CD4-positive, alpha-beta T cell treated with Interleukin-21 for 1 hour (primary cell): ENCODE measurements at places on chromosomes 3 and 15.

- DNase-seq, result no peak
Observed at GRCh38 chr15:101500865-101501551, 11.5 kb upstream of the PCSK6 start.

GRCh38 chr3:66378256-66378655 lies 122.6 kb downstream of the LRIG1 start:
- DNase-seq, result peak; percentile 56

- no peak for DNase-seq
Observed at GRCh38 chr3:102747611-102748010, 312.8 kb downstream of the ZPLD1 start.

GRCh38 chr15:31283043-31283442 lies 43.6 kb upstream of the KLF13 start:
- no peak for DNase-seq

- peak; percentile 5 for DNase-seq
Observed at GRCh38 chr15:80693682-80694610, 1.2 kb upstream of the ABHD17C start.

GRCh38 chr3:130429713-130430023 lies 84.2 kb downstream of the COL6A5 start:
- no peak for DNase-seq

- peak; percentile 6 for DNase-seq
Observed at GRCh38 chr3:112333381-112334317, 693 bp downstream of the CD200 start.

DNA sequence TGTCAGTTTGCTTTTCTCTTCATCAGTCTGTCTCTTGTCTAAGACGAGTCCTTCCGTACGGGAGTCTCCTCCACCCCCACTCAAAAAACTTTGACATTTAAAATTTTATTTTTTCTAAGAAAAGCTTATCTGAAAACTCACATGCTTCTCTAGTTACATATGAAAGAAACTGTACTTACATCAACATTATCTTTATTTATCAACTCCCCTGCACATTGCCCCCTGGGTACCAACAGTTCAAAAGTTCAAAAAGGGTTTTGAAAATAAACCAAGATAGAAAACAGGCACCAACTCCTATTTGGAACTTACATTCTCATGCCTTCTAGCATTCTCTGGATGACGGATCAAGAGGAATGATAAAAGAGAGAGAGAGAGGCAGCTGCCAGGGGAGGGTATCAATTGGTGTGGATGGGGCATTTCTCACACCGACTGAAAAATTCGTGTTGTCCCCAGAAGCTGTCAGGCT lies 182.5 kb downstream of the FOXP1 start:
- no peak for DNase-seq

DNA sequence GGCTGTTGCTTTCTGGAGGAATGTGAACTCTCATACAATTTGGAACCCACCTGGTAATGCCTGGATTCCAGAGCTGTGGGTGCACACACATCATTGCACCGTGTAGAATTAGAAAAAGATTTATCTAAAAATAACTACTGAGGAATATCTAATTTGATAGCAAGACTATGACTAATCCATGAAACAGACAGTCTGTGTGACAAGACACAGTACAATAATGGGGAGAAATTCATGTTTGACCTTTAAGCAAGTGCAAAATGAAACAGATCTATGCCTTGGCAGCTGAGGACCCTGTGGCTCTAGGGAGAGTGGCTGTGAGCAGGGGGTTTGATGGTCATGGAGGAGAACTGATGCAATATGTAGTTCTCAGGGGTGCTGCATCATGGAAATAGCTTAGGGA lies 7.9 kb upstream of the DOCK3 start:
- DNase-seq, result no peak

GRCh38 chr15:72685925-72686794 lies at the start of the genes BBS4 and HIGD2B:
Gene BBS4 (plus strand): TSS chr15:72686207. CDS start chr15:72686228, 21 bp downstream.
Gene HIGD2B (minus strand): TSS chr15:72686182. CDS start chr15:72676374, 9,808 bp downstream.
- DNase-seq, result peak; percentile 87

DNA sequence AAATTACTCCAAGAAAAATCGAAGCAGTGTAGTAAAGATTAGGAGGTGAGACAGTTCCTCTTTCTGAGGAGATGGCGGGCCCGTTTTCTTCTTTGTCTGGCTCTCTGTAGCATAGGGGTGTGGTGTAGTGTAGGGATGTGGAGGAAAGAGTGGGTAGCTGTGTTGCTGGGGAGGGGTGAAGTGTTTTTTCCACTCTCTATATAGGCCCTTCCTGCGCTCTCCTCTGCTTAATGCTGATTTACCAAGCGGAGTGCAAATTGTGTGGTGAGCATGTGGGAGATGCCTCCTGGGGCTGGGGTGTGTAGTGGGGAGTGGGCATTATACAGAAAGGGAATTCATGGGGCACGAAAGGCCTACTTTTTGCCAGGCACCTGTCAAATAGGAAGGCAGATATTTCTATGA lies 94.9 kb downstream of the ST6GAL1 start:
- peak; percentile 49 for DNase-seq

- peak; percentile 66 for DNase-seq
Observed at GRCh38 chr15:72229076-72229946, 1.7 kb downstream of the PKM start.

GRCh38 chr3:159989973-159990846 lies 1.6 kb downstream of the IL12A start:
- DNase-seq, result no peak

DNA sequence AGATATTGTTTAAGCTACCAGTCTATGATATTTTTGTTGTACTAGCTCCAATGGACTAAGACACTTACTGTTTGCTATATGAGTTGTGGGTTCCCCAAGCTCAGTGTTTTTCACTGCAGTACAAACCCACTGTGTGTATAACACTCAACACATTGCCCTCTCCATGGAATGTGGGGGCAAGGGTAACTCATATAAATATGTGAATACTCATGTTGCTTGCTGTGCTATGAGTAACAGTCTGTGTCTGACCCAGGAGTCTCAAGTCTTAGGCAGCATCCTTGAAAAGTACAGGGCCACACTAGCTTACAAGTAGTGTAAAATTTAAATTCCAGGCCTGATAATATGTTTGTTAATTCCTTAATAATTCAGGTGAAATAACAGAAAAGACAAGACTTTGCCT lies 22.5 kb upstream of the CNTN3 start:
- no peak for DNase-seq

DNA sequence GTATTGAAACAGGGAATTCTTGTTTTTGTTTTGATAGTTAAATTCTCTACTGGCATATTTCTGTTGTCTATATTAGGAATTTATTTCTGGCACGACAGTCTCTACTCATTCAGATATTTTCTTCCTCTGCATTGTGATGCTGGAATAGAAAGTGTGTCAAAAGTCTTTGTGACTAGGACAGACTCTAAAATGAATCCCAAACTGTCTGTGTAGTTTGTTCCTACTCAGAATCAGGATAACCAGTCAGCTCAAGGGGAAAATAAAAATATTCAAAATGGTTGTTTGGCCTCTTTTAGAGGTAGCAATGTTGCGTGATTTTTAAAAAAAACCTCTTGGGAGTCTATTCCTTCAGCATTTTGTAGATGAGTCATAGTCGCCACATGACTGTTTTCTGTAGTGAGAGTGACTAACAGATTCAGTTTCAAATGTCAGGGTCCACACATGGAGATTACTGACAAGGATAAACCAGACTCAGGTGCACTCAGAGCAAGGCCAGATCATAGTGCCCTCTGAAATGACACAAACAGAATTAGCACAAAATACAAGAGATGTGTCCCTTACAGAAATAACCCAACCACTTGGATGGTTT lies 13.1 kb downstream of the SLC7A14 start:
- DNase-seq, result no peak

- DNase-seq, result no peak
Observed at GRCh38 chr15:25967116-25967515, 104.0 kb upstream of the ATP10A start.

GRCh38 chr3:94130690-94131089 lies 67.8 kb downstream of the NSUN3 start:
- DNase-seq, result no peak

- DNase-seq, result peak; percentile 11
Observed at GRCh38 chr15:90161950-90162361, 39.2 kb upstream of the SEMA4B start.

DNA sequence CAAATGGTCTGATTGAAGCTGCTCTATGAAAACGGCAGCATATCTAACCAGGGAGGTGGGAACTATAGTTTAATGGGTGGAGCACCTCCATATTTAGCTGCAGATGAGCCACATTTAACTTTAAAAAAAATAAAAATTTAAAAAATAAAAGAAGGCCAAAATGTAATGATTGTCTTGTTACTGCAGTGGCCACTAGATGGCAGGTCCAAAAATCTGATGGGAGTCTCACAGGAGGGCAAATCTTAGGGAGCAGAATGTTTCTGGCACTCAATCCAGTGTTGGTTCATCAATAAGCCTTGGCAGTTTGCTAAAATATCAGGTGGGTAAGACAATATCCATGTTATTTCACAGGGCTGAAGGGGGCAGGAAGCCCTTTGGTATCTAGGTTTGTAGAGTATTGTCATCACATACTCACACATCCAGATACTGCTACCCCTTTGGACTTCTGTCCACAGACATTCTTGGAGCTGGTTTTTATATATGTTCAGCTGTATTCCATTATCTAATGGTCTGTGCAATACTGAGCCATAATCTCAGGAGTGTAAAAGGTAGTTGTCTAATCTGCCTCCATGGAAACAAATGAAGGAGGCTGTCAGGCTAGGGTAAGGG lies 233.3 kb downstream of the TIGIT start:
- no peak for DNase-seq

DNA sequence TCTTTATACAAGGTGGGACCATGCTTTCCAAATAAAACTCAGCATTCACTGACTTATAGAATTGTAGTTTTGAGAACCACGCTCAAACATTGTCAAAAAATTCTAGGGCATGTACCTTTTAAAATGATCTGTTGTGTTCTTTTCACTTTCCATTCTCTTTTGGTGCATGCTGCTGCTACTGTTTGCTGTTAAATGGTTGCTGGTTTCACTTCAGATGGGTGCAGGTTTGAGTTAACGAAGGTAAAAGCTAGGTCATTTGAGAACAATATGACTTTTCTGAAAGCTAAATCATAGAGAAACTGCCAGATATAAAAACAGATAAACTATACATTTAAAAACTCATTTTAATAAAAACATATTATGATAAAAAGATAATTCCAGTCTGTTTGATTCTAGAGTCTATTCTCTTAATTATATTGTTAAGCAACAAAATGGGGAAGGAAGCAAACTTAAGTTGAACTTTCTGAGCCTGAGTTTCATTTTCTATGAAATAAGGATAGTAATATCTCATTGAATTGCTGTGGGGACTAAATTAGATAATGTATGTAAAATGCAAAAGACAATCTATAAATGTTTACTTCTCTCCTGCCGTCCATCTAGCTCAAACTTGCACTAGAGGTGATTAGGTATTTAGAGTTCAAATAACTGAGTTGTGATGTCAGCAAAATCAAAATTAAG lies 82.4 kb downstream of the OXSM start:
- no peak for DNase-seq

DNA sequence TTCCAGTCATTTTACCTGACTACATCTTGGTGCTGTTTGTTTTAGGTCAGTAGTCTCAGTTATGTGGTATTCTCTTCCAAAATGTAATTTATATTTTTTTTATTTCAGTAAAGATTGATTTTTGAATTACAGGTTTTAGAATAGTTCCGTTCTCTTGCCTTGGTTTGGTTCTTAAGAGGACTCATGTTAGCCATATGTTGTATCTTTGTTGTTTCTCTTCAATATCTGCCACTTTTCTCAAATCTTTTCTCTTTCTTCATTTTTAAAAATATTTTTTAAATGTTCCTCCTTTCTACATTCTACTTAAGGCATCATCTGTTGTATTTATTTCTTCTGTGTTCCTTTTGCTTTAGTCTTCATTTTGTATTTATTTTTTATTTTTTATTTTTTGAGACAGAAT lies 5.6 kb upstream of the UBL7 start:
- no peak for DNase-seq

DNA sequence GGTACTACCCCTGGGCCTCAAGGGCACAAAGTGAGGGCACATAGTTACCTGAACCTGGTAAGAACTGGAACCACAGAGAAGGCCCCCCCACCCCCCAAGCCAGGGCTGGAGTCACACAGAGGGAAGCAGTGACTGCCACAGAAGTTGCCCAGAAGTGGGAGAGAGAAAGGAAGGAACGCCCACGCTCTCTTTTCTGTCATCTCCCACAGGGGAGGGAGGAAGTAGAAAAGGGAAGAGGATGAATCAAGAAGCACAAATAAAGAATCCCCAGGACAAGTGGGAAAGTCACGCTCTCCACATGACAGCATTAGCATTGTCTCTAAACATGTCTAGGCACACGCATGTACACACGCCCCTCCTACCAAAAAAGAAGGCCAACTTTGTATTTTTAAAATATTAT lies 114.7 kb upstream of the FRMD4B start:
- DNase-seq, result peak; percentile 1

DNA sequence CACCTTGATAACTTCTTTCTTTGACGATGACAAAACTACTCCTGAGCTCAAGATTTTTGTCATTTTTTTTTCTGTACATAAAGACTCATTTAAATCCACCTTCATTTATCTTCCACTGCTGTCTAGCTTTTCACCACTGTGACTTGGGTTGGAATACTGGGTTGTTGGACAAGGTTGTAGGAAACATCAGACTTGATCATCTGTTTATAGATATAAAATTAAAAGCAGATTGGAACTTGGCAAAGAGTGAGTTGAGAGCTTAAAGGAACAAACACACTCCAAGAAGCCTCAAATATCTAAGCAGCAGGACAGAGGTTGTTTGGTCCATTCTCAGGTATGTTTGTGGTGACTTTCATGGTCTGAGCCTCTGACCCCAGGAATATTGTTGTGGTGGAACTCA lies 141.7 kb upstream of the NDN start:
- DNase-seq, result no peak

DNA sequence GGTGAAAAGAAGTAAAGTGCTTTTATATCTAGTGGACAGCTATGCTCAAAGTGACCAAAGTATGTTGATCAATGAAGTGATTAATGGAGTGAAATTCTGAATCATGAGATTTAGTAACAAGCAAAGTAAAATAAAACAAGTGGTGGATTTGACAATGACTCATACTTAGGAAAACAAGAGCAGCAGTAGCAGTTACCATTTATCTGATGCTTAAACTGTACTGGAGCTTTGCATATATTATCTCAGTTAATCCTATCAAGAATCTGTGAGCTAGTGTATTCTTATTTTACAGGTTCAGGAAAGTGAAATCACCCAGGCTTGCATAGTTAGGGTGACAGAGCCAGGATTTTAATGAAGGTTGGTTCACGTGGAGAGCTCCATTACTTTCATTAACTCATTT lies 50.6 kb upstream of the SPATA16 start:
- DNase-seq, result no peak

GRCh38 chr3:174826069-174826468 lies 33.1 kb upstream of the NAALADL2 start:
- no peak for DNase-seq

DNA sequence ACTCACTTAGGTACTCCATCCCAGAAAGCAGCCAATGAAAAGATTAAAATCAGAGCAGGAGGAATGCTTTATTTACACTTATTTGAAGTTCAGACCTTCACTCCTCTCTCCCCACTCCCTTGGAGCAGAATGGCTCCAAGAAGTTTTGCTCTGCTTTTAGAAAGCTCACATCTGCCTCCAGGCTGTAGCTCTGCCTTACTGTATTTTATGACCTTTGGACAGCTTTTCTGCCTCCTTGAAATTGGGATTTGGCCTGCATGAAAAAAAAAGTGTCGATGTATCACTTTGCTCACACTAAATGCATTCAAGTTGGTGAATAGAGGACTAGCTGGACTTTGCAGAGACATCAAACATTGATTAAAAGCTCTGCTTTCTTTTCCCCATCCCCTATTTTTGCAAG lies 95.3 kb downstream of the SLC9A9 start:
- no peak for DNase-seq
